Cardiac fibroblast (primary cell): ENCODE measurements at places on chromosomes 3 and 15.

GRCh38 chr15:41594801-41595746 lies 36.1 kb downstream of the TYRO3 start:
- DNase-seq: no peak

DNA sequence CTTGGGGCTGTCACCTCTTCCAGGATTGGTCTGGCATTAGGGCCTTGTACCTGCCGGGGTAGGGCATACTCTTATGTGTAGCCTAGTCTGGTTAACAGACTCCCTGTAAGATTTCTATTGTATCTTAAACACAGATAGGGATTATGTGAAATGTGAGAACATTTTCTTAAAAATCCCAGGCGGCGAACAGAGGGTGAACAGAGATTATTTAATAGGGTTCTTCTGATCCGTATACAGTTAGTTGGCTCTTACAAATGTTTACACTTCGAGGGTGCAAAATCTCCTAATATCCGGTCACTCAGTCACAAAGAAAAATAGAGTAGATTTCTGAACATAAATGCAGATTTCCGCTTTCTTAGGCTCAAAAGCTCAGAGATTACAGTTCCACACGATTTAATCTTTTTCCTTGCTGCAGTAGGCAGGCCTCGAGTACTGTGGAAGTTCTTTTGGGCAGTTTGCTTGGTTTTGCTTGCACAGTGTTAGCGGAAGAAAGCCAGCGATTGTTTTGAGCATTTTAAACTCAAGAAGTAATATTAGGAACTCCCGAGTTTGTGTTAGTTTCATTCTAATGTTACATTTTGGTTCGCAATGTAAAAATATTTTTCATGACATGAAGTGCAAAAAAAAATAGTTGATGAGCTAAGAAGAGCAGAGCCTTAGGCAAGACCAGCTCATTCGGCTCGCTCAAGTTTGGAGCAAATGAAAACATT lies 993 bp downstream of the PLCL2 start:
- peak; percentile 44 for DNase-seq

DNA sequence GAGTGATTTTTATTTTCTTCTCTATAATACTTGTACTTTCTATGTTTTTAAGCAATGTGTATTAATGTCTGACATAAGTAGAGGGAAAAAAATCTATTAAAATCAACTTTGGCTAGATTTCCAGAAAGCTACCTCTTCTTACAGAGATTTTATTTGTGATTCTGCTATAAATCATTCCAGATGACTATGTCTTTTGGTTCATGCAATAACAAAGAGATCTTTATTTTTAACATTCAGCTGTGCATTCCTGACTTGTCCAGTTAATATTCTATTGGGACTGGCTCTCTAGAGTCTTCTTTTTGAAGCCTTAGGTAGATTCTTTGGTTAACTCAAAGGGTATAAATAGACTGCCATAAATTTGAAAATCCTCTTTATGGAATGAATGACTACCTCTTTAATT lies 74.3 kb upstream of the ARPP21 start:
- DNase-seq: no peak

GRCh38 chr3:161104561-161105551 lies at the start of gene B3GALNT1:
Gene B3GALNT1 (minus strand): TSS chr3:161105349. CDS start chr3:161086754, 18,595 bp downstream.
- peak; percentile 58 for DNase-seq

GRCh38 chr3:104873331-104873730 lies 493.4 kb upstream of the ALCAM start:
- peak; percentile 59 for DNase-seq

- no peak for DNase-seq
Observed at GRCh38 chr3:1495466-1495865, 402.6 kb downstream of the CNTN6 start.

- no peak for DNase-seq
Observed at GRCh38 chr3:74489050-74489792, 125.2 kb downstream of the CNTN3 start.

- DNase-seq: no peak
Observed at GRCh38 chr3:194691481-194692283, 6.0 kb downstream of the FAM43A start.

DNA sequence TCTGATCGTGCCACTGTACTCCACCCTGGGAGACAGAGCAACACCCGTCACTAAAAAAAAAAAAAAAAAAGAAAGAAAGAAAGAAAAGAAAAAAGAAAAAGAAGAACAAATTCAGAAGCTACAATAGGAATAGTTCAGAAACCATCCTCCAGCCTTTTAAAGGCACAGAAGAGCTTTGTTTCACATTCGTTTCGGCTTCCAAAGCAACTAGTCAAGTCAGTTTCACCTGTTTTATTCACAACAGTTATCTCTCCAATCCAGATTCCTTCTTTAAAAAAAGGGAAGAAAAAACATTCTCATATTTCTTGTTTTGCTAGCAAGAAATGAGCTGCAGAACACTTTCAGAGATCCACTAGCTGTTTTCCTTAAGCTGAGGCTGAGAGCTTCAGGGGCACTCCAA lies 767.7 kb upstream of the CFAP20DC start:
- DNase-seq: no peak

GRCh38 chr15:68151277-68151676 lies 53.9 kb downstream of the CALML4 start:
- no peak for DNase-seq

DNA sequence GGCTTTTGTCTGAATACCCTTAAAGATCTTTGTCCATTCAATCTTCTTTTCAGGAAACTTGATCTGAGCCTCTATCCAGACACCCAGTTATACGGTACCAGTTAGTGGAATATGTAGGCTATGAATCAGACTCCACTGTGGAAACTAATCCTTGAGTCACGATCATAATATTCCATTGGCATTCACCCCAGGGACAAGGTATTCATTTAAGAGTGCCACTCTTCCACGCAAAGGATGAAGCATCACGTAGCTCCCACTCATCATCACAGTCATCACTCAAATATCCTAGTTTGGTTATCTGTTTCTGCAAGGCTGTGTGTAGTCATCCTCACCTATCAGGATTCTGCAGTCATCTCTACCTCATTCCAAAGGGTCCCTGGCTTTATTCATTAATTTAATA lies 85.6 kb downstream of the NEDD4 start:
- peak; percentile 76 for DNase-seq

DNA sequence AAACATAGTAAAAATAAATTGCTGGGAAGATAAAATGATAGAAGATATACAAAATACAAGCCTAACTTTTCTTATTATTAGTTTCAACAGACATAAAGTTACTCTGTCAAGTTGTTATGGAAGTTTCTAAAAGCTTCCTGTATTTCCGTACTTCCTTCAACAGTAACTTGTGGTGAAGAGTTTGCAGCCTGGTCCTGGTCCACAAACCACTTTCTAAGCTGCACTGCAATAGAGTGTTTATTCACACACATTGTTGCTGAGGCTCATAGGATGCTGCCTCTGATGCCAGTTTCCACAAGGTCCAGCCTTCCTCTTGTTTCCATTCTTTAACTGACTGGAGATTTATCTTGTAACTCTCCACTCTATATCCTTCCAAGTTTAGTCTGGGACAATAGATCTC lies 39.4 kb upstream of the KY start:
- no peak for DNase-seq

DNA sequence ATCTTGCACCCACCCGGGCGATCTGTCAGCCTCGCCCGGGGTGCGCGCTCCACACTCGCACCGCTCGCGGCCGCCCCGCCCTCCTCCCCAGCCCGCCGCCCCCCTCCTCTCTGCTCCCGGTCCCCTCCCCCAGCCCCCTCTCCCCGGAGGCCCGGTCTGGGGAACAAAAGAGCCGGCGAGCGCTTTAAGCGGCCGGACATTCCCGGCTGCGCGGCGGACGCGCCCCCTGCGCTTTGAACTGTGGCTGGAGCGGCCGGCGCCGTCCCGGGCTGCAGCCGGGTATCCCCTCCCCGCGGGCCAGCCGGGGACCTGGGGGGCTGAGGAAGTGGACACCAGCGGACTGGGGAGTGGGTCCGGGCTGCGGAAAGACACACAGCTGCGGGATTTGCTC lies at the start of gene IGDCC3:
Gene IGDCC3, minus strand, starts transcription at position 27 of the 391 bp plus-strand sequence. CDS start 214 bp downstream, outside the sequence.
- DNase-seq: no peak

GRCh38 chr15:38748710-38749109 lies 184.1 kb upstream of the RASGRP1 start:
- no peak for DNase-seq

DNA sequence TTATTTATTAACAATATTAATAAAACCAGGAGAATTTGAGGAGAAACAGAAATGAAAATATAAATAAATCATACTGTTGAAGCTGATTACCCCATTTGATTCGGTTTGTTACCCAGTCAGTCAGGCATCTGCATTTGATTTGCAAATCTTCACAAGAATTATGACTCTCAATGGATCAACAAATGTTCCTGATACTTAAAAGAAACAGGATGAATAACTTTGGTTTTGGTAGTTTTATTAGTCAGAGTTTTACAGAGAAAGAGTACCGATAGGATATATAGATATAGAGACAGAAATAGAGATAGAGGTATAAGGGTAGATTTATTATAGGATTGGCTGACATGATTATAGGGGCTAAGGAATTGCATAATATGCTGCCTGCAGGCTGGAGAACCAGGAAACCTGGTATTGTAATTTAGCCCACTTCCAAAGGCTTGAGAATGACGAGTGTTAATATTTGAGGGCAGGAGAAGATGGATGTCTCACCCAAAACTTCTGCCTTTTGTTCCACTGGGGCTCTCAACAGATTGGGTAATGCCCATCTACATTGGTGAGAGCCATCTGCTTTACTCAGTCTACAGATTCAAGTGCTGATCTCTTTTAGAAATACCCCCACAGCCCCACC lies 241.6 kb upstream of the COL8A1 start:
- no peak for DNase-seq

DNA sequence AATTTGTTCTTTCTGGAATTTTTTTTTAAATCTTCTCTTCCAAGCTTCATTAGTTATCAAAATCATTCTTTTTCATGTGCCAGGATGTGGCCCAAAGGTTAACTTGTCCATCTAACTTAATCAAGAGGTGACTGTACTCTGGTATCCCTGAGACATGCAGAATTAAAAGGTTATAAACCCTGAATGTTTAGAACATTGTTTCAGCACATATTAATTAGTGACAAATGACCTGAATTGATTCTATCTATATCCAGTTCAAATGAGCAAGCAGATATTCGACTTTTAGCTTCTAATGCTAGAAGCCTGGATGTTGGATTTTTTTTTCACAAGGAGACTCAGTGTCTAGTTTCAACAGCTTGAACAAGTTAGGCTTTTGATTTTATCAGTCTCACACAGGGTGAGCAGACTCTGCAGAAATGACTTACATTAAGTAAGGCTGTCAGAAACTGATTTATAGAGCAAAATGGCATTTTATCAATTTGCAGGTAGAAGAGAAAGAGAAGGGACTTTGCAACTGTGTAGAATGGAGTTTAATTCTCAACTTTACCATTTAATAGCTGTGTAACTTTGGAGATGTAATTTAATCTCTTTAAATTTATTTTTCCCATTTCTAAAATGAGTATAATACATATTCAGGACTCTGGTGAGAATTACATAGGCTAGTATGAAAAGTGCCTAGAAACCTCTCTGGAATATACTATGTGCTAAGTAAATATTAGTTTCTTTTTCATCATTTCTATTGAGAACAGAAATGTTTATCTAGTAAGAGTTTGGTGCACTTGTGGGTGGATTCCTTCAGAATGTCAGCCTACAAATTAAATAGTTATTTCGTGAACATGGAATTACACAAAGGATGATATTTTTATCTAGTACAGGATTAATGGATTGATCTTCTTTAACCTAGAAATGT lies 100.0 kb downstream of the ALCAM start:
- no peak for DNase-seq

GRCh38 chr3:46282041-46282440 lies 39.8 kb downstream of the CCR3 start:
- DNase-seq: no peak

- DNase-seq: peak; percentile 16
Observed at GRCh38 chr3:104768886-104769285, 597.8 kb upstream of the ALCAM start.

DNA sequence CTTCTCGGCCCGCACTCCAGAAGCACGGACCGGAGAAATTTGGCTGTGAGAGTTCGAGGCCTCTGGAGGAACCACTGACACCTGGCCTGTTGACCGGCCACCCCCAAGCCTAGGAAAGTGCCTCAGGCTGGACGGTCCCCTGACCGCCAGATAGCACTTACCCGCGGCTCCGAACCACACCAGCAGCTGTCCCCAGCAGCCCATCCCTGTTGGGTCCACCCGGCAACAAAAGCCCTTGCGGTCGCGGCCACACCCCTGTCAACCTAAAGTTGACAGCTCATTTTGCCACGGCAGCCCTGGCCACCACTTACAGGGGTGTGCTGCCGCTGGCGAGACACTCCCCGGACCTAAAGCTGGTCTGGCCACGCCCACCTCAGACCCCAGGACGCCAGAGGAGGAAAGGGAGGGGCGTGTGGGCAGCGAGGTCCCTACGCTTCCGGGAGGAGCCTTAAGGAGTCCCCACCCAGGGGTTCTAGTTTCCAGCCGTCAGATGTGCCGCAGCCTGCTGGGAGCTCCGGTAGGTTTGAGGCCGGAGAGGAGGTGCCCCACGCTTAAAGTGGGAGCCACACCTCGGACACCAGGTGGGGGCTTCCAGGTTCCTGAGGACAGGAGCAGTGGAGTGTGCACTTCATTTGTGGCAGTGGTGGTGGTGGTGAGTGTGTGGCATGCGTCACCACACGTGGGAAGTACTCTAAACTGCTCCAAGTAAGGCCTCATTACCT lies at the start of gene LTK:
Gene LTK, minus strand, starts transcription at position 322 of the 722 bp plus-strand sequence. Its CDS starts 118 bp downstream, at position 204.
- no peak for DNase-seq

DNA sequence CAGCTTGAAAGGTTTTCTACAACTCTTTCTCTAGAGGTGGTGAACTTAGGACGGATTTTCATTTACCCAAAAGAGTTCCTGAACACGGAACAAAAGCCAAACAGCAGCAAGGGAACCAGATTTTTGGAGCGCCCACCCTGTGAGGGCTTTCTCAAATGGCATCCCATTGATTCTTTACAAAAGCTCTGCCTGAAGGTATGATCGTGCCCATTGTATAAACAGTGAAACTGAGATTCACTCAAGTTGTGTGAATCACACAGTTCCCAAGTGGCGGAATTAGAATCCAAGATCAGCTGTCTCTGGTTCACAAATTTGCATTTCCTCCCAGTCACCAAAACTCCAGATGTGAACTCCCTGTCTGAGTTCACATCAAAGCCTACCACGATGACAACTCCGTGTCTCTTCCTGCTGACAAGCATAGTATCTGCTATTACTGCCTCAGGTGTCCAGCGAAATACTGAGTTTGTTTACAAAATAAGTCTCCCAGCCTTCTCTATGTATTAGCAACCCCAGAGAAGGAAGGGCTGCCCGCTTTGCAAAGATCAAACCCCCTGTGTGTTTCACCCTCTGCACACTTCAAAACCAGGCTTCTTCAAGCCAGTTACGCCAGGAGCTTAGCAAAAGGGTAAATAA lies 235.9 kb upstream of the ST8SIA2 start:
- DNase-seq: no peak

GRCh38 chr3:48935530-48935929 lies 16.9 kb downstream of the ARIH2 start:
- no peak for DNase-seq

DNA sequence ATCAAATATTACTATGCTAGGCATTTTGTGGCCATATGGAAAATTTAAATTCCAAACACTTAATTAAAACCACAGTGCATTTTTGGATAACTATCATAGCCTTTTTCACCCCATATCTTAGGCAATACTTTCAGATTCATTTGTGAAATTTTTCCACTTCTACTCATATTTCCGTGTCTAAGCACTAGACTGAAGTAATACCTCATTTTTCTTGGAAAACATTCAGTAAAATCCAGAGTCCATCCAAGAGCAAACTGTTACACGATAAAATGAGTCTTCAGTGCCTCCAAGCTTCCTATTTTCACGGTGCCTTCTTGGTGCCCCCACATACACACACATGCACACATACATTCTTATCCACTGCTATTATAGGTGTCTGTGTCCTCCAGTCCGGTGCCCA lies 845.9 kb downstream of the TBL1XR1 start:
- peak; percentile 1 for DNase-seq

GRCh38 chr3:48709051-48709461 lies 8.0 kb downstream of the IP6K2 start:
- DNase-seq: no peak

- DNase-seq: peak; percentile 91
Observed at GRCh38 chr3:64150623-64151207, 74.6 kb downstream of the PRICKLE2 start.
